ENCODE measurements at places on chromosomes 3 and 15.

DNA sequence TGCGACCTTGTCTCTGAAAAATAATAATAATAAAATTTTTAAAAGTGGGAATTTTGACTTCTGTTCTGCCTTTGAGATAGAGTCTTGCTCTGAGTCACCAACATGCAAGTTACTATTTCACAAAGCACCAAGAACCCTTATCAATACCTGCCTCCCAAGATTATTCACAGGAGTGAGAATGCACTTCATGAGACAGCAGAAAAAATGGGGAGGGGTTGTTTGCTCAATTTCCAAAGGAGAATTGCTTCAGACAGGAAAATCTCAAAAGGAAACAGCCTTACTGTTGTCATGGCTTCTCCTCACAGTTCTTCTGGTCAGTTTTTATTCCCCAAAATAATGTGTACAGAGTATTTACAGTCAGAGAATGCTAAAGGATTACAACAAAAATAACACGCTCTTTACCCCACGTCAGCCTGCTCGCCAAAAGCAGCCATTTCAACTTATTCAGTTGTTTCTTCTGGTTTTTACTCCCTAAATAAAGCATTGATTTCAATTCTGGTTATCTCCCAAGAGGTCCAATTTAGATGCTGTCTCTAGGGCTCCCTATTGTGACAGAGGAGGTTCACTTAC is 89.0 kb downstream of the PPCDC start:
- DNase-seq = no peak

- no peak for DNase-seq
Observed at GRCh38 chr3:53820756-53821580, 25.3 kb downstream of the CHDH start.

DNA sequence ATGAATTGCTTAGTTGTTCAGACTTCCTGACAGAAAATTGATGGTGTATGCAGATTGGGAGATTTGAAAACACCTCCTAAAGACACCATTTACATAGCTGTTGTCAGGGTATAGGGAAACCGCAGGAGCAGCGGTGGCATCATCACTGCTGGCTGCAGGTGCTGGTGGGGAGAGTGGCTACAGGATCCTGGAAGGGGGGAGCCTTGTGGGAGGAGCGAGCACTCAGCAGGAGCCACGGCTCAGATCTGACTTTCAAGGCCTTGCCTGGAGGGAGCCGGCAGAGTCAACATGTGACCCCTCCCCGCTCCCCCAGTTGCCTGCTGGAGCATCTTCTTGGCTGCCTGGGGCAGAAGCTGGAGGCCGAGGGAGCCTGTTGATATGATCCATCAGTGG is 26.1 kb downstream of the EDEM1 start:
- no peak for DNase-seq

GRCh38 chr3:52721002-52721729 is 15.3 kb downstream of the SPCS1 start:
- no peak for DNase-seq

GRCh38 chr3:185319801-185320200 is 43.1 kb upstream of the MAP3K13 start:
- DNase-seq = no peak

DNA sequence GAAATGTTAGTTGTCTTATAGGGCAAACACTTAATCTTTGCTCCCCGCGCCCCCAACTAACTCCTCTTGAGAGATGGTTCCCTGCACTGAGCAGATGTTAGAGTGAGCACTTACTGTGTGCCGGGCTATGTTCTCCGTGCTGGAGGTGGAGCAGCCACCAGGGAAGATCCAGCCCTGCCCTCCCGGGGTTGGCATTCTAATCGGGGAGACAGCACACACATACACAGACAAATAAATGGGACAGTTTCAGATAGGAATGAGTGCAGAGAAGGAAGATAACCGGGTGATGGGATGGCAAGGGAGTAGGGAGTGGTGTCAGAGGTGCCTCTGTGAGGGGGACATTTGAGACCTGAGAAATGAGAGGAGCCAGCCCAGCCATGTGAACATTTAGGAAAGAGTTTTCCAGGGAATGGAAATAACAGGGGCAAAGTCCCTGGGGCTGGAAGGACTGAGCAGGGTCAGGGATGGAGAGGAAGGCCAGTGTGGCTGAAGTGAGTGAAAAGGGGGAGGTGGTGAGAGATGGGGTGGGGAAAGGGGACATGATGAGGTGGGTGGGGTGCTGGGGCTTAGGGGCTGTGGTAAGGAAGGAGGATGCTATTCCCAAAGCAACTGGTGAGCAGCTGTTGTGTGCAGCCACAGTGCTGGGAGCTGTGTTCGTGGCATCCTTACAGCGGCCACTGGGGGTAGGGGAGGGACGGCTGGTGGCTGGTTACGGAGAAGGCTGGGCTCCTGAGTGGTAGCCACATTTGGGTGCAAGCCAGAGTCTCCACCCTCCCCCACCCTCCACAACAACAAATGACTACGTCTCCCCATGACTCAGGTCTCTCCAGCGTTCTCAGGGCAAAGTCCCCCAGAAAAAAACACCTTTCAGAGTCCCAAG is 15.4 kb upstream of the FGD5 start:
- DNase-seq = peak; percentile 59

DNA sequence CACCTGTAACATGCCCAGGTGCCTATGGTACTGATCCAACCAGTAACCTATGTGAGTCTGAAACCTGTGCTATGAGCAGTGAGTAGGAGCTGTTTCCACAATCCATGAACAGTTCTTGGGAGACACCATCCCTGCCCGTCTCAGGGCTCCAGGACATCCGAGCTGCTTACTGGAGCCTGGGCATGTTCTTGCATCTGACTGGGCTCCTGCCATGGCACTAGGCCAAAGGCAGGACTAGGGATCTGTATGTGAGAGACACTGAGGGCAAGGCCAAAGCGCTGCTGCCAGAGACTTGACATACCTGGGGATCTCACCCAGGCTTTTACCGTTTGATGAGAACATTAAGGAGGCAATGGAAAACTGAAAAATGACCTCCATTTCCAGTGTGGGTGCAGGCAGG is 59.8 kb downstream of the WDR76 start:
- no peak for DNase-seq

GRCh38 chr3:94121161-94121560 is 58.3 kb downstream of the NSUN3 start:
- DNase-seq = no peak

DNA sequence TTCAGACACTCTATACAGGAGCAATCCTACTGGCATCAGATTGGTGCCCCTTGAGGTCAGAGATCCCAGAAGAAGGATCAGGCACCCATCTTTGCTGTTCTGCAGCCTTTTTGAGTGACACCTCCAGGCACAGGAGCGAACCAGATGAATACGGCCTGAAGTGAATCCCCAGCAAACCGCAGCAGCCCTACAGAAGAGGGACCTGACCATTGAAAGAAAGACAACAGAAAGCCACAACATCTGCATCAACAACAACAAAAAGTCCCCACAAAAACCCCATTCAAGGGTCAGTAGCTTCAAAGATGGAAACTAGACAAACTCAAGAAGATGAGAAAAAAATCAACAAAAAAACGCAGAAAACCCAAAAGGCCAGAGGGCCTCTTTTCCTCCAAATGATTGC is 130.4 kb downstream of the PPM1L start:
- DNase-seq = no peak

GRCh38 chr3:192494174-192494573 is 233.2 kb downstream of the FGF12 start:
- no peak for DNase-seq

GRCh38 chr15:70608144-70608543 is 155.2 kb downstream of the UACA start:
- DNase-seq = no peak

GRCh38 chr3:72579581-72580245 is 268.5 kb downstream of the SHQ1 start:
- DNase-seq = no peak

DNA sequence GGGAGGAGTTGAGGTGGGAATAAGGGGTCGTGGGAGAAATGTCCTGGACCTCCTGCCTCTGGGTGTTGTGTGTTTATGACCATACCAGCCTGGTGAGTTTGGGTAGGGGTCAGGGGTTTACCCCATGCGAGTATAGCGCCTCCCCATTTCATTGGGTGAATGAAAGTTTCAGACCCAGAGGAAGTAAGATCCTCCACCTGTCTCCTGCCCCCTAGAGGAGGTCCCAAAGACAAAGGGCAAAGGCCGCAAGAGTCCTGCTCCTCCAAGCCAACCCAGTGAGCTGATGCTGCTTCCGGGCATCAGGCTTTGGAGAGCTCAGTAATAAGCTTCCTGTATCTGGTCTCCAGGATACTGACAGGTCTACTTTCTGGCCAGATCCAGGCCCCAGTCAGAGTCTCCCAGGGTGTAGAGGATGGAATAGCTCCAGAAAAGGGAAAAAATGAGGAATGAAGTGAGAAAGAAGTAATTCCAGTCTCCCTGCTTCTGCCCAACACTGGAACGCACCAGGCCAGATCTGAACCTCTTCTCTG is 6.4 kb upstream of the TBC1D21 start:
- DNase-seq = no peak

- peak; percentile 69 for DNase-seq
Observed at GRCh38 chr3:159619341-159619885, 369.2 kb upstream of the IL12A start.

- DNase-seq = no peak
Observed at GRCh38 chr3:167844528-167844927, 109.0 kb downstream of the SERPINI1 start.

DNA sequence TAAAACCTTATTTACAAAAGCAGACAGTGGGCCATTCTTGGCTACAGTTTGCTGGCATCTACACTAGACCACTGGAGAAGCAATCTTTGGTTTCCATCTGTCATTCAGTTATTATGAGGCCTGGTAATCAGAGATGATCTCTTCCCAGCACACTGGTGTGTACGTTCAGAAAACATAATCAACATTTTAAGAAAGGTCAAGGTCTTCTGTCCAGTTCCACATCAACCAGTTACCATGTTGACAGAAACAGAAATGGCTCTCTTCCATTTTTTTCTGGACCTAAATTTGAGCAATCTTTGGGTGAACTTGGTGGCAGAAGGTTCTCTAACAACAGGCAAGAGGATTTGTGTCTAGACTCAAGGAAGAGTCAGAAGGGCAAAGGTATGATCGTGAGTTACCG is 29.8 kb upstream of the ARHGEF3 start:
- no peak for DNase-seq
